ENCODE measurements at places on chromosomes 16 and 17.
A peak's percentile ranks its signal among the peaks of the same experiment; 100 is the strongest.

- no peak for DNase-seq
Measured at GRCh38 chr17:58334661-58335060, 6.1 kb upstream of the TSPOAP1 start.

GRCh38 chr17:50196826-50197225, 4.6 kb downstream of the COL1A1 start:
- DNase-seq = no peak

GRCh38 chr16:20178297-20178696, 104.6 kb upstream of the GPR139 start:
- no peak for DNase-seq

- no peak for DNase-seq
Measured at GRCh38 chr17:42845918-42846593, 1.7 kb downstream of the AOC2 start.

GRCh38 chr17:82405051-82405450, 13.1 kb upstream of the HEXD start:
- no peak for DNase-seq

DNA sequence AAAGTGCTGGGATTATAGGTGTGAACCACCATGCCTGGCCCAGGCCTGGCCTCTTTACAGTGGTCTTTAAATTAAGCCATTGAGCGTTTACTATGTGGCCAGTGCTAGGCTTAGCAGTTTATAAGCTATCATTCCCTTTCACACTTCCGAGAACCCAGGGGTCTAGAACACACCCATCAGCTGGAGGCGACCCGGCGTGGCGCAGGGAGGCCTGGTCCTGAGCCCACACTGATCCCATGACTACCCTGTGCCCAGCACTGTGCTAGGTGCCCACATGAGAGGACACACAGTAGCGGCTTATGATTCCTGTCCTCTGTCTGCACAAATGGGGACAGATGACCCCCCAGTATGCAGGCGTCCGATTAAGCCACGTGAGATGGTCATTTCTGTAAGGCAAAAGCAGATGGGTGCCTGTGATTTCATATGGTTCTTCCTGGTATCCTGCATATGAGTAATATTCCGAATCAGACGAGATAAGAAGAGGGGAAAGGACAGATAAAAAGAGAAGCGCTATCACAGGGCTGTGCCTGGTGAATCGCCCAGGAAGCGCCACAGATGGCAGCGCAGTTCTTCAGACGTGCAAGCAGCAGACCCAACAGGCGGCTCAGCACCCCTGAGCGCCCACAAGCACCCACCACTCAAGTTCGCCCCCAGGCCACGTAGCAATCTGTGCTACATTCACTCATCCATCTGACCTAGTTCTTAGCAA, 5.3 kb downstream of the OSGIN1 start:
- no peak for DNase-seq

GRCh38 chr17:67025216-67025792, 19.1 kb upstream of the CACNG1 start:
- DNase-seq = no peak

- no peak for DNase-seq
Measured at GRCh38 chr17:28042721-28043291, 329 bp downstream of the NLK start.

GRCh38 chr16:6803176-6803575, 529.5 kb upstream of the RBFOX1 start:
- no peak for DNase-seq

DNA sequence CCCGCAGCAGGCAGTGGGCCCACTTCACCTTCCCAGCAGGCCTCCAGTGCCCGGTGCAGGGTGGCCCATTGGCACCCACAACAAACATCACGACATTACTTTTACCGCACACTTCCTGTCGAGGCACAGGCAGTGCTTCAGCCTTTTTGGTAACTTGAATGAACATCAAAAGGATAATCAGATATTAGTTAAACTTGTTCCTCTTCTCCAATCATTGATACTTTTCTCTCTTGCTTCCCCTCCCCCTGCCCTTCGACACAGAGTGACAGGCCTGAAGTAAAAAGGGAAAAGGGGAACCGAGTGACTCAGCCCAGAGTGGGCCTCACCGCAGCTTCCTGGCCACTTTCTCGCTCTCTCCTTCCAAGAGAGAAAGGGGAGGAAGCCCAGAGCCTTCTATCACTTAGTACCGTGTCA, 507.0 kb downstream of the MAF start:
- no peak for DNase-seq

DNA sequence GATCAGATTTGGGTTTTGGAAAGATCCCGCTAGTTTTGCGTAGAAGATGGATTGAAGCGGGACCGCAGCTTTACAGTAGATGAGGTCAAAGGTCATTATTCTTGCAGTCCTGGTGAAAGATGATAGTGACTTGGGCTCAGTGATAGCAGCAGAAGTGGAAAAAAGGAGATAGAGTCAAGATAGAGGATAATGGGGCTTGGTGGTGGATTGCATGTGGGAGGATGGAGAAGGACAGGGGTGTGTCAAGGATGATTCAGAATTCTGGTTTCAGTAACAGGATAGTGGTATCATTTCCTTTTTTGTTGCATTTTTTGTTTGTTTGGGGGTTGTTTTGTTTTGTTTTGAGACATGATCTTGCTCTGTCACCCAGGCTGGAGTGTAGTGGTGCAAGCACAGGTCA, 28.7 kb downstream of the CHD9NB start:
- no peak for DNase-seq

- DNase-seq = no peak
Measured at GRCh38 chr17:12961655-12962054, 56.2 kb downstream of the ELAC2 start.

GRCh38 chr16:29848420-29849297, 14.4 kb downstream of the CDIPT start:
- DNase-seq = peak; percentile 53

GRCh38 chr16:12431561-12431960, 372.1 kb downstream of the CPPED1 start:
- DNase-seq = no peak

GRCh38 chr17:74070998-74071679, 132.3 kb upstream of the RPL38 start:
- no peak for DNase-seq

- peak; percentile 2 for DNase-seq
Measured at GRCh38 chr16:71214746-71215381, 15.7 kb downstream of the HYDIN start.

GRCh38 chr17:48577946-48578615, at the start of gene HOXB4:
HOXB4 (minus strand) TSS chr17:48578350; CDS start chr17:48578319, 31 bp downstream.
- no peak for DNase-seq

DNA sequence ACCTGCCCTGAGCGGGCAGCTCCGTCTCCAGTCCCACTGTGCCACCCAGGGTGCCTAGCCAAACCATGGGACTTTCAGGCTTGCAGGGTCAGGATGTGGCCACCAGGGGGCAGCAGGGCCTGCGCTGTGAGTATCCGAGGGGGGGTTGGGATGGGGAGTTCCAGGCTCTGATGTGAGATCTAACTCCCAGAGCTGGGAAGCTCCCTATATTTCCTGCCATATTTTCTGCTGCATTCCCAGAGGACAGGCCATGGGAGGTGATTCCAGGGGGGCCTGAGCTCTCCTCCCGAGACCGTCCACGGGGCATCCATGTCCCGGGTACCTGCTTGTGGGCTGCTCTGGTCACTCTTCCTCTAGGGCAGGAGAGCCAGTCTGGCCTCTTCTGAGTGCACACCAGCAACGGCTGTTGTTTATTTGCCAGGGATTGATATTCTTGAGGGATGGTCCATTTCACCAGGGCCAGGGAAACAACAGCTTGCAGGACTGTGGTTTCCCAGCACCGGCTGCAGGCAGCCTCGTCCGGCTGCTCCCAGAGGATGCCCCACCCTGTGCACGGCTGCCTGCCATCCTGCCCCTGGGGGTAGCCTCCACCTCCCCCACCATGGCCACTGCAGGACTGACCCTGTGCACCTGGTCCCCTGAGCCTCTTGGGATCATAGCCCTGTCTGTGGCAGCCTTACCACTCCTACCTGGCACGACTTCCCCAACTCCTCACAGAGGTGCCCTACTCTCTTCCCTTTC, 1.2 kb downstream of the GPR142 start:
- peak; percentile 50 for DNase-seq

- DNase-seq = no peak
Measured at GRCh38 chr16:12539185-12539929, 264.3 kb downstream of the CPPED1 start.

DNA sequence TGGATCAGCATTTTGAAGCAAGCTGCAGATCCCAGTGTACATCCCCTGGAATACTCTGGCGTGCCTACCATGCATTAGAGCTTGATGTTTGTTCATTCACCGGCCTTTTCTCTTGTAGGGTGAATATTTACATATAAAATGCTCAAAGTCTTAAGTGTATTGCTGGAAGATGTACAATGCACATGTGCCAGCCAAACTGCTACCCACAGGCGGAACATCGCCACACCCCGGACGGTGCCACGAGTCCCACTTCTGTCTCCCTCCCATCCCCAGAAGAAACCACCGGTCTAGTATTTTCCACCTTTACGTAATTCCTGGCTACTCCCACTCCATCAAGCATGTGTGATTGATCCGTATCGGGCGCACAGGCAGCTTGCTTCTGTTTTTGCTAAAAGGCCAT, 4.1 kb downstream of the SLC38A8 start:
- DNase-seq = no peak

- DNase-seq = no peak
Measured at GRCh38 chr16:21647562-21648164, 4.7 kb downstream of the IGSF6 start.

GRCh38 chr17:77449373-77449907, 308.7 kb downstream of the SEC14L1 start:
- no peak for DNase-seq

All from NCI-H1092 treated with DMSO at 0.1 percent for 48 hours (cell line).